GM23338 (cell line): ENCODE measurements at places on chromosomes 5 and 9. TPM values are rescaled to one million over a fixed set of nuclear protein-coding genes. Genes with fewer than 3 reads are reported as not detected.

Gene ACSL6
- total RNA-seq: 3.6 and 4.6 TPM in 2 replicates

Gene PCDHGC5
- total RNA-seq: 0.54 and 1.5 TPM in 2 replicates

Gene SREK1
- total RNA-seq: 58.9 and 66.4 TPM in 2 replicates

Gene TENT4A
- total RNA-seq: 20.2 and 24.0 TPM in 2 replicates

Gene CBY3
- total RNA-seq: 0.52 and 2.3 TPM in 2 replicates

Gene SCGB3A2
- 27.0 and 36.1 TPM in 2 replicates for total RNA-seq

Gene NR4A3
- total RNA-seq: 0.17 and 0.58 TPM in 2 replicates

Gene OLFML2A
- total RNA-seq: 6.4 and 6.7 TPM in 2 replicates

GRCh38 chr5:167071981-167072610 lies 1219.3 kb upstream of the WWC1 start:
- no peak for DNase-seq

GRCh38 chr5:138542180-138542955 lies 668 bp downstream of the ETF1 start:
- no peak for DNase-seq

DNA sequence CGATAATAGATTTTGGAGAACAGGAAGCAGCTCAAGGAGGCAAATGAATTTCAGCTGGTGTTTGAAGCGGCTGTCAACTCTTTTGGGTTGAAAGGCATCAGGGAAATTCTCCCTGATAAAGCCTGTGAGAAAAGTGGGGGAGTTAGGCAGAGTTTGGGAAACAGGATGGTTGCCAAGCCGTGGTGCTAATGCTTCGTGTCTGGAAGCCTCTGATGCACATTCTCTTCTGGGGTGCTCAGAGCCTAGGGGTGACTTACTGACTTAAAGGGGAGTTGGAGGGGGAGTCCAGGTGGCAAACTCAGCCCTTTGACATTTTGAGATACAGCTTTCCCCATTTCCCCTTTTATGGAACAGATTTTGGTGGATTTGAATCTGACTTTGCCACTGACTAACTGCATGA lies 202.5 kb upstream of the CLINT1 start:
- DNase-seq: no peak

DNA sequence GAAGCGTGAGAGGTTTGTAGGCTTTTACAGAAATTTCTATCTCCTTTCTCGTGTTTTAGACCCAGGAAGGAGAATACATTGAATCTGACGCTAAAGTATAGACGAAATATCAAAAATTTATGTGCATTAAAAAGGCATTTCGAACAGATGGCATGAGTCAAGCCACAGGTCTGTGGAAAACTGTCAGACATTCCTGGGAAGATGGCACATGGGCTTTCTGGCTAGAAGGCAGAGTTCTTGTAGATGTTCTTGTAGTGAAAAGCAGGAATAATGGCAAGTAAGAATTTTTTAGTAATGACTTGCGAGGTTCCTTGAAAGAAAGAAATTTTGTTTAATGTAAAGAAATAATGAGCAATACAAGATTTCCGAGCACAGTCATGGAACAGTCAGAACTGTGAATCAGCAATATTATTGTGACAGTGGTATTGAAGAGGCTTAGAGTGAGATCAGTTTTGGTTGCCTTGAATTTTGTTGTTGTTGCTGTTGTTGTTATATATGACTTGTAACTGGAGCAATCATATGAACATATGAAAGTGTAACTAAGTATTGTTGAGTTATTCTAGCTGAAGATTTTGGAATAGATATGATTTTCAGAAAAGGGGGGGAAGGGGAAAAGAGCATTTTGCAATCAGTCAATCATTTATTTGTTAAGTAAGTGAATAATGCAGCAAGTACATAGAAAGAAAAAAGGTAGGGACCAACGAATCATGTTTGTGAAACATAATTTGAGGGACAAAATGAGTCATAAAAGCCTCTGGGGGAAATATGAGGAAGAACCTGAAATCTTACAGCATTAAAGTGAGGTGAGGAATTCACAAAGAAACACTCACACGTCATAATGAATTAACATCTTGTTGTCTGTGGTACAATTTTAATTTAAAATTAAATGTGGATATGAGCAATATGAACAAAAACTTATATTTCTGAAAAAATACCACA lies 339.0 kb upstream of the CTNND2 start:
- no peak for DNase-seq

DNA sequence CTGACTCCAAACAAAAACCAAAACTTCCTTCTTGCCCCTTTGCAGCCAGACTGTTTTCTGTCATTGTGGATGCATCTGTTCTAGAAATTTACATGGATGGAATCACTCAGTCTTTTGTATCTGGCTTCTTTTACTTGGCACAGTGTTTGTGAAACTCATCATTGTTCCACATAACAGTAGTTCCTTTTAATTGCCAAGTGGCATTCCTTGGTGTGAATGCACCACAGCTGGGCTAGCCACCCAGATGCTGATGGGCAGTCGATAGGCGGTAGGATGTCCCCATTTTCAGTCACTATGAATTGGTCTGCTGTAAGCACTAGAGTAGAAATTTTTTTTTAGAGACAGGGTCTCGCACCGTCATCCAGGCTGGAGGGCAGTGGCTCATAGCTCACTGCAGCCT lies 6.3 kb upstream of the CLPTM1L start:
- no peak for DNase-seq

GRCh38 chr5:99640646-99641045 lies 711.8 kb upstream of the CHD1 start:
- no peak for DNase-seq

DNA sequence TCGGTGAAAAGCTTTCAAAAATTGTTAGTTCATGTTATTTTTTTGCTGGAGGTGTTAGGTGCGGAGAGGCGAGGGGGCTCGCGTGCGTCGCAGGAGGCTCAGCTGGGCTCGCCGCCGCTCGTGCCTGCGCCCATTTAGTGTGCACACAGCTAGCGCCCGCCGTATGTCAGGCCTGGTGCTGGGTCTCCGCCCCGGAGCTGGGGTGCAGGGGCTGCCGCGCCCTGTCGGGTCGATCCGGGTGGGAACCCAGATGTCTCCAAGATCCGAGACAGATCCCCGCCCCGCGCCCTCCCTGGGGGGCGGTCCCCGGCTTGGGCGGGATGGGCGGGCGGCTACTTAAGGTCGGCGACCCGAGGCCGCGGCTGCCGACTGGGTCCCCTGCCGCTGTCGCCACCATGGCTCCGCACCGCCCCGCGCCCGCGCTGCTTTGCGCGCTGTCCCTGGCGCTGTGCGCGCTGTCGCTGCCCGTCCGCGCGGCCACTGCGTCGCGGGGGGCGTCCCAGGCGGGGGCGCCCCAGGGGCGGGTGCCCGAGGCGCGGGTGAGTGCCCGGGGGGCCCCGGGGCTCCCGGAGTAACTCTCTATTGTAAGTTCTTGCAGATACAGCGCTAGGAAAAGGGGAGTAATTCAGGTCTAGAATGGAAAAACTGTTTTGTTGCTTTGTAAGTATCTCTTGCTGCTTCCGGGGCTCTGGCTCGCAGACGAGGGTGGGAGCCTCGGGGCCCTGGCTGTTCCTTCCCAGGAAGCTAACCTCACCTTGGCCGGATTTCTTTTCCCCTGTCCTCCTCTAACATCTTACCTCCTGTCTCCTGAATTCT lies 31.7 kb downstream of the GSN start:
- peak; percentile 47 for DNase-seq

- no peak for DNase-seq
Observed at GRCh38 chr9:116298878-116299391, 145.3 kb downstream of the PAPPA start.

GRCh38 chr5:174626369-174626920 lies 97.9 kb upstream of the MSX2 start:
- no peak for DNase-seq

- peak; percentile 53 for DNase-seq
Observed at GRCh38 chr5:83066548-83067110, 10.6 kb downstream of the TMEM167A start.

- no peak for DNase-seq
Observed at GRCh38 chr5:96474073-96474472, 41.0 kb upstream of the PCSK1 start.

GRCh38 chr9:133758228-133758627 lies 20.1 kb upstream of the SARDH start:
- DNase-seq: no peak

DNA sequence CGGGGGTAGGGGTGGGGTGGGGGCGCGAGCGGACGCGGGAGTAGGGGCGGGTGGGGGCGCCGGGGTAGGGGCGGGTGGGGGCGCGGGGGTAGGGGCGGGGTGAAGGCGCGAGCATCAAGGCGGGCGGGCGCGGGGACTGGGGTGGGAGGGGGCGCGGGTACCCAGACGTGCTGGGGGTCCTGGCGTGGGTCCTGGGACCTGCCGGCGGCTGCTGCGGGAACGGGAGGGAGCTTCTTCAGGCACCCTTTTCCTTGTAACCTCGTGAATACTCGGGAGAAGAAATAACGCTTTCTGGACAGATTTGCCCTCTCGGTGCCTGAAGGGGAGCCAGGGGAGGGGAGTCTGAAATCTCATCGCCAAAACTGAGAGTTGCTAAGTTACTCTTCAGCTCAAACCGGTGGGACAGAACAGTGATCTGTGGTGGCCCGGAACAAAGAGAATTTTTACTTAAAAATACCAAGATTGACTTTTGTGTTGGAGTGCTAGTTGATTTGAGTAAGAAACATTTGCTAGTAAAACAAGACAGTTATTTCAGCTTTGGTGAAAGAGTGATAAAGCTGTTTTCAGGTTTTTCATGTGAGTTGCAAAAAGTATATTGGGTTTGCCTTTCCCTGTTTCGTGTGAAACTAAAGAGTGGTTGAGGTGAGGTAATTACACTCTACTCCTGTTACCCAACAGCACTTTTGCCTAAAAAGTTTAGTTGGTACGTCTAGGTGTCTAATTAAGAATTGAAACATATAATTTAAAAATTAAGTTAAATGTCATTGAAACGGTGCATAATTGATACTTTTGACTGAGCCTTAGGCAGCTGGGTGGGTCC lies 643 bp downstream of the PLEKHG4B start:
- DNase-seq: peak; percentile 67

- DNase-seq: no peak
Observed at GRCh38 chr5:119629339-119629738, at the start of gene FAM170A. TSS of gene FAM170A (plus strand) at chr5:119629558. CDS start at chr5:119629769, 211 bp downstream.

DNA sequence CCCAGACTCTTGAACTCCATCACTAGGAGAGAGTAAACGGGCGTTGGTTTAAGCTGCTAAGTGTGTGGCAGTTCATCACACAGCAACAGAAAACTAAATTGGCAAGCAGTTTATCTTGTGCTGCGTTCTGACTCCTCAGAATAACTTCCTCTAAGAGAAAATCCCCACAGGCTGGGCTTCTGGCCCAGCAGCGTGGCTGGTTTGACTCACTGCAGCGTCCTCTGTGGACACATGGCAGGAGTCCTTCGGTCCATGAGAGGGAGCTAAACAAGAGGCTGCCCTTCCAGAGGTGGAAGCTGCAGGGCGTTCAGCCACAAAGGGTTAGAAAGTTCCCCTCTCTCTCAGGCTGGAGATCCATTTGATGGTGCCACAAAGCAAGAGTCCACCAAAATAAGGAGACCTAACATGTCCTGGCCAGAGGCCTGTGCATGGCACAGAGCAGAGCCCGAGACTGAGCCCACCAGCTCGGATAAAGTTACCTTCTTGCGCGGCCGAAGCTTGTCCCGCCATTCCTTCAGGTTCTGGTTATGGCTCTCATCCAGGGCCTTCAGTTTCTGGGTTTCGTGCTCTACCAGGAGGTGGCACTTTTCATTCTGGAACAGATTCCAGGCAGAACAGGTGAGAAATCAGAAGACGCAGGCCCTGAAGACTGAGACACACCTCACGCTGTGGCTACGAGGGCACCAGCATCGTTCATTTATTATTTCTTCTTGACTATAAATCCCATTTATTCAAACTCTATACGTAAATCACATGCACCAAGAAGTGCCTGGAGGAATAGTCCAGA lies 46.2 kb upstream of the FBXW11 start:
- DNase-seq: no peak

GRCh38 chr9:4755026-4755609 lies 14.1 kb upstream of the AK3 start:
- DNase-seq: no peak
